ENCODE measurements at places on chromosomes 11 and 22.
A peak's percentile ranks its signal among the peaks of the same experiment; 100 is the strongest.

- DNase-seq = no peak
These were observed 1086.3 kb upstream of the CCDC90B start for GRCh38 chr11:84372381-84372950.

- DNase-seq = no peak
These were observed 131.9 kb downstream of the RASSF10 start for GRCh38 chr11:13140873-13141655.

GRCh38 chr11:35045236-35045820 lies 93.6 kb upstream of the CD44 start:
- DNase-seq = no peak

- DNase-seq = peak; percentile 87
These were observed 5.3 kb downstream of the KCNE3 start for GRCh38 chr11:74462009-74462408.

- peak; percentile 45 for DNase-seq
These were observed 188.2 kb upstream of the TBCEL start for GRCh38 chr11:120835601-120836228.
